ENCODE measurements at places on chromosomes 2 and 18.

GRCh38 chr18:3706279-3707097 lies 256.5 kb downstream of the TGIF1 start:
- DNase-seq, result no peak

DNA sequence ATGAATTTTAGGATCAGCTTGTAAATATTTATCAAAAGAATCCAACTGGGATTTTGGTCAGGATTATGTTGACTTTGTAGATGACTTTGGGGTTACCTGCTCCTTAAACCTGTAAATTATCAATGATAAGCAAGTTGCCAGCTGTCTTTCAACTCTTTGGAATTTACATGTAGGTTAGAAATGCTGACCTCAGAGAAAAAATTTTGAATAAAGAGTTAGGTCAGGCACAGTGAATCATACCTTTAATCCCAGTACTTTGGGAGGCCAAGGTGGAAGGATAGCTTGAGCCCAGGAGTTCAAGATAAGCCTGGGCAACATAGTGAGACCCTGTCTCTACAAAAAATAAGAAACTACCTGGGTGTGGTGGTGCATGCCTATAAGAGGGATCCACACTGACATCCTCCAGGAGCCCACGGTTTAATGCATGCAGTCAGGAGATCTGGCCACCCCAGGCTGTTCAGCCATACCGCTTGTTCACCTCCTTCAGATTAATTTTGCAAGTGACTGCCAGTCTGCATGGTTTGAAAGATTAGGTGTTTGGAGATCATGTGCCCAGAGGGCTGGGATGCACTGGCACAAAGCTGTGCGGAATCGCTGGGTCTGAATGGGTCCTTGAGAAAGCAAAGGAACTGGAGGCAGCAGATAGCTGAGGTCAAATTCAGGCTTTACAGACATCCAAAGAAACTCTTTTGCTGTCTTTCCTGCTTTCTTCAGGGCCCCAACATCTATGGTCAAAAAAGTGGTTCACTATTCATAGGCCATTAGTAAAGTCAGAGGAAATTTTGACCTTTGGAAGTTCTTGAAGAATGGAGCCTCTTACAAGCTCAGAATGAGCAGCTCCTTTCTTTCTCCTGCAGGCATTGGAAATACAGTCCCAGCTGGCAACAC lies 83.4 kb upstream of the TXNDC2 start:
- DNase-seq, result no peak

- DNase-seq, result no peak
These were observed 61.3 kb upstream of the CRIM1 start for GRCh38 chr2:36294316-36294721.

GRCh38 chr18:60984510-60984909 lies 348.7 kb upstream of the CDH20 start:
- DNase-seq, result no peak

GRCh38 chr2:138829326-138829919 lies 49.2 kb upstream of the NXPH2 start:
- no peak for DNase-seq

DNA sequence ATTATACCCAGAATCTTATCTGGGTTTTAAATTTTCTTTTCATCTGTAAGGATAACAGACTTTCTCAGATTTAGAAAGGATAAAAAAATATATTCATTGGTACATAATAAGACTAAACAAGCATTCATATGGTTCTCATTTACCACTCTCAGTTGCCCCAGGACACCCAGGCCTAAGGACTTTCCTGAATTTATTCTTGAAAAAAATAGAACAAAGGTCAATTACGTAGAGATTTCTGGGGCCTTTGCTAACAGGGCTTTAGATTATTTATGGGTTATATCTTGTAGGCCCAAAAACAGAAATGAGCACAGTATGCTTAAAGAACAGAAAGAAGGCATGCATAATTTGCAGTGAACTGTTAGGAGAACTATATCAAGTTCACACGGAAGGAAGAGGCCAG lies 269.0 kb upstream of the COL3A1 start:
- no peak for DNase-seq
